ENCODE measurements at places on chromosomes 16 and 17. TPM values are rescaled to one million over a fixed set of nuclear protein-coding genes. Genes with fewer than 3 reads are reported as not detected.

BIRC5 gene
- 53.4 TPM for total RNA-seq

EFNB3 gene
- 0.05 TPM for total RNA-seq

CSF3 gene
- total RNA-seq = not detected

KRT222 gene
- not detected for total RNA-seq

HOXB6 gene
- total RNA-seq = 0.25 TPM

EEF2K gene
- 25.2 TPM for total RNA-seq

EXOSC6 gene
- 28.3 TPM for total RNA-seq

ZNF747 gene
- 13.8 TPM for total RNA-seq

CCL8 gene
- not detected for total RNA-seq

CIBAR2 gene
- total RNA-seq = not detected

ACAP1 gene
- total RNA-seq = 701 TPM

SMIM36 gene
- total RNA-seq = not detected

DLX4 gene
- total RNA-seq = 0.17 TPM

CBX2 gene
- 2.8 TPM for total RNA-seq

FGF11 gene
- total RNA-seq = 15.4 TPM

TMEM238L gene
- not detected for total RNA-seq

ADAMTS18 gene
- not detected for total RNA-seq

ELMO3 gene
- total RNA-seq = 8.0 TPM

SEPTIN12 gene
- not detected for total RNA-seq

FBXL16 gene
- total RNA-seq = 8.2 TPM

TPSD1 gene
- not detected for total RNA-seq

HEATR9 gene
- total RNA-seq = 0.56 TPM

COX6A2 gene
- not detected for total RNA-seq
